Esophagus squamous epithelium (tissue), 5 donors: ENCODE measurements at places on chromosomes 11 and 22. TPM values are rescaled to one million over a fixed set of nuclear protein-coding genes. Genes with fewer than 3 reads are reported as not detected.

- H3K36me3 ChIP-seq, result no peaks in the 10 kb centered on the region
- H3K27ac ChIP-seq, result no peak overlapping the region
- H3K27me3 ChIP-seq, result no peaks in the 10 kb centered on the region
- peaks cover 8% of the 10 kb centered on the region for H3K4me1 ChIP-seq
- DNase-seq, result no peak
Observed at GRCh38 chr11:63961608-63962412, 12.6 kb upstream of the COX8A start.

DNA sequence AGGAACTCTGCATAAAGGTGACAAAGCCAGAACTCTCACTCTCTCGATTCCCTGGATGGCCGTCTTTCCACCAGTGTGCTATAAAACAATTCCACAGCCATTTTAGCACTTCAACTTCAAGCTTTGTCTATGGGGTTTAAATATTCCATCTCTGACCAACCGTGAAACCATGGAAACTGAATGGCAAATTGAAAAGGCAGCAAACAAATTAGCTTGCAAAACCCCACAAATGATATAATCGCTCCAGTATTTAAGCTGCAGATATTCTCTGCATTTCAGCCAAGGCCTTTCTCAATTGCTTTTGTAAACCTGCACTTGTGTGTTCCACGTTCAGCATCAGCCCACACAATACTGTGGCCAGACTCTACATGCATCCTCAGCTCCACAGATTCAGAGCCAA lies 131.7 kb upstream of the ISX start:
- no peak overlapping the region for H3K4me3 ChIP-seq
- DNase-seq, result no peak
- no peaks in the 10 kb centered on the region for H3K36me3 ChIP-seq
- no peaks in the 10 kb centered on the region for H3K4me1 ChIP-seq
- no peaks in the 10 kb centered on the region for H3K27me3 ChIP-seq
- H3K27ac ChIP-seq, result no peak overlapping the region

Gene LRRC55
- 0.09 TPM for total RNA-seq

Gene TMEM191B
- 0.13 TPM for total RNA-seq

DNA sequence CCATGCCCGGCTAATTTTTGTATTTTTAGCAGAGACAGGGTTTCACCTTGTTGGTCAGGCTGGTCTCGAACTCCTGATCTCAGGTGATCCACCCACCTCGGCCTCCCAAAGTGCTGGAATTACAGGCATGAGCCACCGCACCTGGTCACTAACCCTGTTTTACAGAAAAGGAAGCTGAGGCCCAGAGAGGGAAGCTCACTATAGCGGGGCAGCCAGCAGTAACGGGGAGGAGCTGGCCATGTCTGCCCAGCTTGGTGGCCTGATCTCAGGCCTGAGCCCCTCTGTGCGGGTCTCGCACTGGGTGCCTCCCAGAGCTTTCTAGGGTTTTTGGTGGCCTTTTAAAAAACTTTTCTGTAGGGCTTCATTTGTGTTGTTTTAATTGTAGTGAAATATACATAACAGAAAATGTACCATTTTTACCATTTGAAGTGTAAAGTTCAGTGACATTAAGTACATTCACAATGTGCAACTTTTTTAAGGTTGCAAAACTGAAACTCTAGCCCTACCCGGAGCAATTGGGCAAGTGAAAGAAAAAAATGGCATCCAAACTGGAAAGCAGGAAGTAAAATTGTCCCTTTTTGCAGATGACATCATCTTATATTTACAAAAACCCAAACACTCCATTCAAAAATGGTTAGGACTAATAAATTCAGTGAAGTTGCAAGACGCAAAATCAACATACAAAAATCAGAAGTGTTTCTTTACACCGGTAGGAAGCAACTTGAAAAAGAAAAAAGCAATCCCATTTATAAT lies 14.5 kb upstream of the CYTH4 start:
- no peaks in the 10 kb centered on the region for H3K36me3 ChIP-seq
- peaks cover 8% of the 10 kb centered on the region for H3K4me1 ChIP-seq
- no peak for DNase-seq
- no peaks in the 10 kb centered on the region for H3K27me3 ChIP-seq
- no peak overlapping the region for H3K27ac ChIP-seq

DNA sequence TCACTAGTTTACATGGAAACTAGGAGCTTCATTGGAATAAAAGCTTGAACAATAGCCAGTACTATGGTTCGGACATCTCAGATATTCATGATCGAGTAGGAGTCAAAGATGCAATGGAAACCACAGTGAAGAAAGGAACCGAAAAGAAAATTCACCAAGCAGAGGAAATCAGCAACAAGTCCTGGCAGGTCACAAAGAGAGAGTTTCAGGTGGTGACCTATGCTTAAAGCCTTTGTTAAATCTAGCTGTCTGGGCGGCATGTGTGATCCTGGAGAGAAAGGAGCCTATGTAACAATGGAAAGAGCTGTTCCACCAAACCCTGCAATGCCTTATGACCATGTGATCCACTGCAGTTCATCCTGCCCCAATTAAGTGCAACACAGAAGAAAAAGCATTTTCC lies 68.9 kb upstream of the POU2AF2 start:
- H3K4me3 ChIP-seq, result no peak overlapping the region
- no peak overlapping the region for H3K27ac ChIP-seq
- no peaks in the 10 kb centered on the region for H3K4me1 ChIP-seq
- H3K36me3 ChIP-seq, result no peaks in the 10 kb centered on the region
- no peaks in the 10 kb centered on the region for H3K27me3 ChIP-seq
- DNase-seq, result no peak

GRCh38 chr11:69298267-69299022 lies 4.5 kb downstream of the MYEOV start:
- no peaks in the 10 kb centered on the region for H3K27me3 ChIP-seq
- H3K4me3 ChIP-seq, result peak overlapping the region; percentile 33
- no peaks in the 10 kb centered on the region for H3K36me3 ChIP-seq
- DNase-seq, result peak; percentile 45
- H3K27ac ChIP-seq, result peak overlapping the region; percentile 92

- no peak for DNase-seq
- H3K4me1 ChIP-seq, result peaks cover 5% of the 10 kb centered on the region
- H3K27me3 ChIP-seq, result no peaks in the 10 kb centered on the region
- H3K36me3 ChIP-seq, result no peaks in the 10 kb centered on the region
Observed at GRCh38 chr11:8649361-8649760, 33.1 kb downstream of the TRIM66 start.

GRCh38 chr11:78265326-78265725 lies 76.6 kb downstream of the USP35 start:
- DNase-seq, result no peak
- no peaks in the 10 kb centered on the region for H3K36me3 ChIP-seq
- H3K27me3 ChIP-seq, result no peaks in the 10 kb centered on the region
- no peaks in the 10 kb centered on the region for H3K4me1 ChIP-seq
- no peak overlapping the region for H3K27ac ChIP-seq

Gene RBMXL2
- total RNA-seq, result not detected

DNA sequence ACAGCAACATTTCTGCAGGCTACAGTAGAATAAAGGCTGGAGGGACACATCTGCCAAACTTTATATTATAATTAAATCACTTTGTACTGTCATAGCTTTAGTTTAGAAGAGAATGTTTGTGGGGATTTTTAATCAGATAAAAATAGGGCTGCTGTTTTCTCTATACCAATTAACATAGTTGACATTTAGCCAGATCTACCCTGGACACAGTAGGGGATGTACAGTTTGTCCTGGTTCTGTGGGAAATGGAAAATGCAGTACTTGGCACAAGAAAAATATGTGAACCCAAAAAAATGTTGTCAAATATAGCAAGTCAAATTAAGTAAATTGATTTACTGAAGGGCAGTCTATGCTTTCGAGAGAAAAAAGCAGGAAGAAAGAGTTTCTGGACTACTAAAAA lies 20.8 kb upstream of the PICALM start:
- H3K36me3 ChIP-seq, result no peaks in the 10 kb centered on the region
- no peaks in the 10 kb centered on the region for H3K27me3 ChIP-seq
- H3K27ac ChIP-seq, result no peak overlapping the region
- H3K4me1 ChIP-seq, result peaks cover 3% of the 10 kb centered on the region

DNA sequence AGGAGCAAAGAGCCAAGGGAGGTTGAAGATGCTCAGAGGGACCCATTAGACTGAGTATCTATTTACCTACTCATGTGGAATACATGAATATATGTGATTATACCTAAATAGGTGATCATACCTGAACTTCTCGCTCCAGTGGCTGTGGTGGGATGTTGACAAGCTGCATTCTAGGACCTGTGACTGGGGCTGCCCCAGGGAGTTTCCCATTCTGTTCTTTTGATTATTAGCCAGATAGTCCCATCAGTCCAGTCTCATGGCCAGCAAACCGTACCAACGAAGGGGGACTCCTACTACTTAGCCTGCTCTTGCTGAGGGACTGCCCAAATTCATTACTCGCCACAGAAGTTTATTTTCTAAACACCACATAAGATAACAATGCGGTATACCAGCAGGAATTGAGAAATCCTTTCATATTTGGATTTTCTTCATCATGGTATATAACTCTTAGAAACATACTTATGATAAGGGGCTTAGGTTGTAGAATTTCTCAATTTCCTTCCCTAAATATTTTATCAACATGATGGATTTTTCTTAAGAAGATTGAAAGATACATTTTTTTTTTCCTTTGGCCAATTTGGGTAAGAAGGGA lies 273.9 kb downstream of the NTM start:
- DNase-seq, result no peak
- H3K36me3 ChIP-seq, result no peaks in the 10 kb centered on the region
- H3K27ac ChIP-seq, result no peak overlapping the region
- no peak overlapping the region for H3K4me3 ChIP-seq

DNA sequence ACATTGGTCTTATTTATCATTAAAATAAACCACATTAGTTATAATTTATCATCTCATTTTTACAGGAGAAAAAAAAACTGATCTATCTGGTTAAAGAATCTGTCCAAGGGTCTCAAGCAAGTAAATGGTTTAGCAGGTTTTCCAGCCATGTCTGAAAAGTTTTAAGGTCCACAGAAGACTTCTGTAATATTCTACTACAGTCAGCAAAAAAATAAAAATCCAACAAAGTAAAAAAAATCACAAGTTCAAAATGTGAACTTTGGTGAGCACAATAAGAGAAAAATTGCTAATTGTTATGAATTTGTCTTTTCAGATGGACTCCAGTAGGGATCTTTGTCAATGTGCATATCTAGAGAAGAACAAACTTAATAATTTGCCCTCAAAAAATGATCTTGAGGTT lies 1.3 kb downstream of the OR52E4 start:
- no peak overlapping the region for H3K27ac ChIP-seq
- no peaks in the 10 kb centered on the region for H3K36me3 ChIP-seq
- no peak for DNase-seq
- H3K27me3 ChIP-seq, result no peaks in the 10 kb centered on the region

- peak overlapping the region; percentile 56 for H3K27ac ChIP-seq
- no peaks in the 10 kb centered on the region for H3K36me3 ChIP-seq
- no peaks in the 10 kb centered on the region for H3K27me3 ChIP-seq
- peaks cover 53% of the 10 kb centered on the region for H3K4me1 ChIP-seq
- no peak overlapping the region for H3K4me3 ChIP-seq
Observed at GRCh38 chr11:117072517-117073461, 25.4 kb downstream of the SIK3 start.

DNA sequence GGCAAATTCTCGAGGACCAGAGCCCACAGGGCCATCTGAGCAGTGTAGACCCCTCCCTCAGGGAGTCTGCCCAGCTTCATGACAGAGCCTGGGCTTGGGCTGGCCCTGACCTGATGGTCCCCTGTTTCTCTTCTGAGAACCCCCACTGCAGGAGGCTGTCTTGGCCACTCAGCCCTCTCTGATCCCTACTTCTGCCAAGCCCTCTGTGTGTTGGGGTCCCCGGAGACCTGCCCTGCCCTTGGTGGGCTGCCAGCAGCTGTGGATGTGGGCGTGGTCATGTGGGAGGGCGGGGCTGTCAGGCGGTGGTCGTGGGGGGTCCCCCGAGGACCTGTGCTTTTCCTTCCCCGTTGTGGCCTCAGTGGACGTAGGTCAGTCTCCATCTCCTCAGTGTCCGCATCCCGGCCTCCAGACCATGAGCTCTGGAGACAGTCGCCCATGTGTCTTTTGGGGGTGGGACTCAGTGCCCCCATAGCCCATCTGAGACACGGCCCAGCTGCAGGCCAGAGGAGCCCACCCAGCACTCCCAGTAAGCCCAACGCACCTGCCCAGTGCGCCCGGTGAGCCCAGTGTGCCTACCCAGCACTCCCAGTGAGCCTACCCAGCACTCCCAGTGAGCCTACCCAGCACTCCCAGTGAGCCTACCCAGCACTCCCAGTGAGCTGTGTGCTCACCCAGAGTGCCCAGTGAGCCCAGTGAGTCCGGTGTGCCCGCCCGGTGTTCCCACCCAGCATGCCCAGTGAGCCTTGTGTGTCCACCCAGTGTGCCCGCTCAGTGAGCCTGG lies 409.2 kb downstream of the TBC1D22A start:
- H3K36me3 ChIP-seq, result peaks cover 81% of the 10 kb centered on the region
- H3K4me1 ChIP-seq, result no peaks in the 10 kb centered on the region
- H3K4me3 ChIP-seq, result no peak overlapping the region
- no peak overlapping the region for H3K27ac ChIP-seq

Gene UPK3A
- not detected for total RNA-seq

Gene B4GALNT4
- total RNA-seq, result 7.9 TPM

DNA sequence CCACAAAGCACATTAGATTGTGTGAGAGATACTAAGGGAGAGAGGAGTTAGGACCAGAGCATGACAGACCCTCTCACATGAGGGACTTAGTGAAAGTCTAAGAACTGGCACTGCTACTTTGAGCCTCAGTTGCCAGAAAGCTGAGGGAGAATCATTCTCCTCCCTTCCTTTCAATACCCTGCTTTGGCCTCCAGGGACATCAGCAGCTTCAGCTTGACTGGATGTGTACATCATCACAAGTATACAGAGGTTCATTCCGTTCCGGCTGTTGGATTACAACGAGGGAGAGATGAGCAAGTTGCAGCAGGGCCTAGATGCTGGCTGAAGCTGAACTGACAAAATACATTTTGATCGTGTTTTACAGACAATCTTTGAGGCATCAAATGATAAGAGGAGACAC lies 15.7 kb upstream of the ANO5 start:
- no peaks in the 10 kb centered on the region for H3K4me1 ChIP-seq
- H3K27me3 ChIP-seq, result no peaks in the 10 kb centered on the region
- H3K27ac ChIP-seq, result no peak overlapping the region
- H3K36me3 ChIP-seq, result no peaks in the 10 kb centered on the region
